Mesendoderm (in vitro differentiated cells): ENCODE measurements at places on chromosomes 6 and 20.

- H3K36me3 ChIP-seq = no peaks in the 10 kb centered on the region
- no peaks in the 10 kb centered on the region for H3K27me3 ChIP-seq
- no peak overlapping the region for H3K4me3 ChIP-seq
- DNase-seq = no peak
- H3K4me1 ChIP-seq = peaks cover 4% of the 10 kb centered on the region
Measured at GRCh38 chr6:33628401-33628964, 7.4 kb downstream of the ITPR3 start.

- no peaks in the 10 kb centered on the region for H3K36me3 ChIP-seq
- H3K27me3 ChIP-seq = no peaks in the 10 kb centered on the region
- H3K4me3 ChIP-seq = no peak overlapping the region
- peaks cover 4% of the 10 kb centered on the region for H3K4me1 ChIP-seq
- DNase-seq = peak; percentile 78
Measured at GRCh38 chr6:12815884-12816600, 99.5 kb downstream of the PHACTR1 start.

DNA sequence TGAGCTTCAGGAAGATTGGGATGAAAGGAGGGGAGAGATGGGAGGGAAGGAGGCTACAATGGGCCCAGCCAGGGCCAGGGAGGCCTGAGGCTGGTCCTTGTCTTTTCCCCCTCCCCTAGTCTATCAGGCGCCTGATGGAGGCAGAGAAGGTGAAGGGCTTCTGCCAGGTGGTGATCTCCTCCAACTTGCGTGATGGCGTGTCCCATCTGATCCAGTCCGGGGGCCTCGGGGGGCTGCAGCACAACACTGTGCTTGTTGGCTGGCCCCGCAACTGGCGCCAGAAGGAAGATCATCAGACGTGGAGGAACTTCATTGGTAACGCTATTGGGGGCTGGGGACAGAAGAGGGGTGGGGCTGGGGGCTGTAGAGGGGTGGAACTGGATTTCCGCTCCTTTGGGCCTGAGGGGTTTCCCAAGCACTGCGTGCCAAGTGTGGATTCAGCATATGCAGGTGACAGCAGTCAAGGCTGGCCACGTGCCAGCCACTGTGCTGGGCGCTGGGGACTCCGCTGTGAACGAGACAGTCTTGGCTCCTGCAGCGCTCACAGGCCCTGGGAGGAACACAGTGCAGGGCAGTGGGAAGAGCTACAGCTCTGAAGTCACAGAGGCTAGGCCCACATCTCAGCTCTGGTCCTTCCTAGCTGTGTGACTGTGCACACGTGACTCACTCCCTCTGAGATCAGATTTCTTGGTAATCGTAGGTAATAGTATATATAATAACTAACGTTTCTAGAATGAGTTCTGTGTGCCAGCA, 22.7 kb downstream of the SLC12A5 start:
- no peak for DNase-seq
- H3K27me3 ChIP-seq = peaks cover under 1% of the 10 kb centered on the region
- H3K36me3 ChIP-seq = no peaks in the 10 kb centered on the region
- no peak overlapping the region for H3K27ac ChIP-seq
- H3K4me1 ChIP-seq = no peaks in the 10 kb centered on the region

GRCh38 chr6:5050009-5050408, 35.1 kb upstream of the PPP1R3G start:
- H3K27ac ChIP-seq = no peak overlapping the region
- no peak for DNase-seq
- H3K27me3 ChIP-seq = no peaks in the 10 kb centered on the region
- no peaks in the 10 kb centered on the region for H3K36me3 ChIP-seq

DNA sequence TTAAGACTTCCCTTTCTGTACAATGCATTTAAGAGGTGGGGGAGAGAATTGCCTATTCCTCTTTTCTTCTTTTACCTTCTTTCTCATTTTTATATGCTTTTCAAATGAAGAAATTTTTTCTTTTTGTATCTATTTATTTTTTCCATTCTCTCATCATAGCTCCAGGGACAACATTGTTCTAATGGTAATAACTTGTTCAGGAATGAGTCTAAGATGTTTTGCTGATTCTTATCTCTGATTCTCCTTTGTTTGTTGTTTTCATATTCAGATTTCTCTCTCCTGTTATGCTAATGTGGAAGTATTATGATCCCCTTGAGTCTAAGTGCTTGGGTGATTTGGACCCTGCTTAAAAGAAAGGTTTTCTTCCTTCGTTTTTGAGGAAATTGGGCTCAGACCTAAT, 451.6 kb downstream of the CDKAL1 start:
- no peak for DNase-seq
- H3K4me3 ChIP-seq = no peak overlapping the region
- no peaks in the 10 kb centered on the region for H3K36me3 ChIP-seq
- H3K27me3 ChIP-seq = no peaks in the 10 kb centered on the region

DNA sequence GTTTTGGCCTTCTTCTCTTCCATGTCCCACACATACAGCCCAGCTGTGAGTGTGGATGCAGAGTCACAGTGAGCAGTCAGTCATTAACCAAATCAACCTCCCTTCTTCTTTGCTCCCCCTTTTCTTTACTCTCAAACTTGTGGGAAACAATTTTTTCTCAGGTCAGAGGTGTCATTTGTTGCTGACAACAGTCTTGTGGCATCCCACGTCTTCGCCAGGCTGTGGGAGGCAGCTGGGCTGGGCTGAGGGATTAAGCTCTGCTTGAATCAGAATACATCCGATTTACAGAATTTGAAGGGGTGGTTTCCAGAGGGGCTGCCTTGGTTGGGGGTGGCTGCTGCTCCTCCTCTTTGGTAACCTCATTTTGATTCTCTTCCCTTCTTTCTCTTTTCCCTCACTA, 40.5 kb downstream of the SCGN start:
- no peak overlapping the region for H3K27ac ChIP-seq
- H3K4me3 ChIP-seq = no peak overlapping the region
- H3K27me3 ChIP-seq = no peaks in the 10 kb centered on the region
- DNase-seq = peak; percentile 8

GRCh38 chr6:3329393-3330051, 70.8 kb downstream of the PSMG4 start:
- H3K4me3 ChIP-seq = no peak overlapping the region
- no peaks in the 10 kb centered on the region for H3K27me3 ChIP-seq
- H3K4me1 ChIP-seq = peaks cover 5% of the 10 kb centered on the region
- no peak overlapping the region for H3K27ac ChIP-seq
- H3K36me3 ChIP-seq = no peaks in the 10 kb centered on the region

GRCh38 chr6:3418496-3419060, 38.3 kb downstream of the SLC22A23 start:
- H3K27ac ChIP-seq = no peak overlapping the region
- H3K4me1 ChIP-seq = peaks cover 6% of the 10 kb centered on the region
- H3K4me3 ChIP-seq = no peak overlapping the region
- H3K36me3 ChIP-seq = no peaks in the 10 kb centered on the region
- DNase-seq = no peak

- H3K27me3 ChIP-seq = no peaks in the 10 kb centered on the region
- H3K4me3 ChIP-seq = no peak overlapping the region
- no peak overlapping the region for H3K27ac ChIP-seq
- H3K36me3 ChIP-seq = no peaks in the 10 kb centered on the region
Measured at GRCh38 chr6:87905101-87905641, 142.5 kb upstream of the SPACA1 start.

GRCh38 chr20:56933331-56933698, 304.2 kb downstream of the TFAP2C start:
- H3K27me3 ChIP-seq = no peaks in the 10 kb centered on the region
- no peaks in the 10 kb centered on the region for H3K36me3 ChIP-seq
- DNase-seq = no peak
- H3K4me3 ChIP-seq = no peak overlapping the region
- no peak overlapping the region for H3K27ac ChIP-seq
- H3K4me1 ChIP-seq = peaks cover 2% of the 10 kb centered on the region

DNA sequence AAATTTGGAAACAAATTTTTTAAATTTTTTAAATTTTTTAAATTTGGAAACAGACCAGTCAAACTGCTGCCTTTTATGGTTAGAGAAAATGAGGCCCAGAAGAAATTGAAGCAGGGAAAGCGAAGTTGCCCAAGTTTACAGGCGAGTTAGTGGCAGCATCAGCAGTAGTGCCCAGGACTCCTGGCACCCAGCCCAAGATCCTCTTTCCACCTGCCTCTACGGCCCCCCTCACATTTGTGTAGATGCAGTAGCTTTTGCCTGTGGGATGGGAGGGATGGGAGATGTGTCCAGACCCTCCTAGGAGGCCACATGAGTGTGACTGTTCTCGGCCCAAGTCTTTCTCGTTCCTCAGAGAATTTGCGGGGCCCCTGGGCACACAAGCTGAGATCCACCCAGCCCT, 49.8 kb downstream of the HNF4A start:
- H3K4me1 ChIP-seq = no peaks in the 10 kb centered on the region
- no peaks in the 10 kb centered on the region for H3K36me3 ChIP-seq
- H3K27me3 ChIP-seq = no peaks in the 10 kb centered on the region

GRCh38 chr6:64123761-64124633, 488.4 kb downstream of the PHF3 start:
- H3K27me3 ChIP-seq = no peaks in the 10 kb centered on the region
- H3K4me3 ChIP-seq = no peak overlapping the region
- H3K36me3 ChIP-seq = no peaks in the 10 kb centered on the region
- no peak overlapping the region for H3K27ac ChIP-seq
- no peaks in the 10 kb centered on the region for H3K4me1 ChIP-seq
- DNase-seq = no peak

- no peaks in the 10 kb centered on the region for H3K4me1 ChIP-seq
- H3K27me3 ChIP-seq = no peaks in the 10 kb centered on the region
- H3K27ac ChIP-seq = no peak overlapping the region
- no peak overlapping the region for H3K4me3 ChIP-seq
- peak; percentile 61 for DNase-seq
- H3K36me3 ChIP-seq = no peaks in the 10 kb centered on the region
Measured at GRCh38 chr20:4563534-4563933, 158.2 kb upstream of the PRND start.

DNA sequence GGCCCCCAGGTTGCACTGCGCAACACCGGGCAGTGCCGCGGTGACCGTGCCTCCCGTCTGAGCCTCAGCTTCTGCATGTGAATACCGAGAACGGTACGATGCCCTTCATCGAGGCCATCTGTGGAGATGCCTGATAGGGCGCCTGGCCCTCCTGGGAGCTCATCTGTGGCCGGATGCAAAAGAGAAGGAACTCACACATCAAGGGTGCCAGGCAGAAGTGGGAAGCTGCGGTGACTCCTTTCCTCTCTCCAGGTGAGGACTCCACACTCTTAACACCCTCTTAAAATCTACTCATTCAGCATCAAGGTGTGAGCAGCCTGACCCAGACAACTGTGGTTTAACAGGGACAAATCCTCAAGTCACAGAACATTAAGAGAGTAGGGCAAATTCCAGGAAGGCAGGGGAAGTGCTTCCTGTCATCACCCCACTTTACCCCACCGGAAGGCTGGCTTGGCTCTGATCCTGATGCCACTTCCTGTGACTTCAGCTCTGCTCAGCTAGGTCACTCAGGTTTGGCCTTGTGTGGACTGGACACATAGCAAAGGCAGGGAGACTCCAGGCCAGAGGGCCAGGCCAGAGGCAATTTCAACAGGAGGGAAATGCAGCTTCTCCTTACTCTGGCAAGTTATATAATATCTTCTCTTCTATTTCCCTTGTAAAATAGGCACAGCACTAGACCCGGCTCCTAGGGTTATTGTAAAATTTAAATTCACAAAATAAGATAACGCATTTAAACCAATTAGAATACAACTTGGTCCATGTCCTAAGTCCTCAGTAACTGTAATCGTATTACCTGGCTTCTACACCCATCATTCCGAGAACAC, 69.4 kb downstream of the CPNE5 start:
- peak; percentile 31 for DNase-seq
- H3K27ac ChIP-seq = no peak overlapping the region

DNA sequence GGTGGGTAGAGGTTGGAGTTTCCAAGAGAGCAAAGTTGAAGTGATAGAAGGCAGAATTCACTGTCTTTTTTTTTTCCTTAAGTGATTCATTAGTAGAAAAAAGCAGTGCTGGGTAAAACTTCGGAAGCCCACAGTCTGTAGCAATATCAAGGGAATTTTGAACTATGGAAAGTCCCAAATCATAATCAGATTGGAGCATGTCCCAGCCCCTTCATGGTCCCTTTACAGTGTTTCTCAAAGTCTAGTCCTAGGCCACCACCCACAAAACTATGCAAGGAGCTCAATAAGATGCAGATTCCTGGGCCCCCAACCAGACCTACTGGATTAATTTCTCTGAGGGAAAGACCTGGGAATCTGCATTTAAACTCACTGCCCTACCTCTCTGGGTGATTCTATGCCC, 22.6 kb downstream of the NEDD9 start:
- DNase-seq = no peak
- no peak overlapping the region for H3K4me3 ChIP-seq
- peaks cover 10% of the 10 kb centered on the region for H3K4me1 ChIP-seq
- no peaks in the 10 kb centered on the region for H3K27me3 ChIP-seq
- H3K36me3 ChIP-seq = peaks cover 3% of the 10 kb centered on the region
- H3K27ac ChIP-seq = no peak overlapping the region

GRCh38 chr6:13377054-13377758, 48.9 kb upstream of the TBC1D7 start:
- H3K27ac ChIP-seq = no peak overlapping the region
- no peak overlapping the region for H3K4me3 ChIP-seq
- no peaks in the 10 kb centered on the region for H3K27me3 ChIP-seq
- peaks cover 1% of the 10 kb centered on the region for H3K4me1 ChIP-seq

- no peaks in the 10 kb centered on the region for H3K27me3 ChIP-seq
- DNase-seq = no peak
- H3K4me1 ChIP-seq = no peaks in the 10 kb centered on the region
Measured at GRCh38 chr6:77548190-77548589, 84.9 kb upstream of the HTR1B start.

- DNase-seq = peak; percentile 80
- H3K27ac ChIP-seq = peak overlapping the region; percentile 81
- H3K4me1 ChIP-seq = no peaks in the 10 kb centered on the region
- no peaks in the 10 kb centered on the region for H3K27me3 ChIP-seq
Measured at GRCh38 chr6:162409741-162410691, 317.6 kb downstream of the PRKN start.

DNA sequence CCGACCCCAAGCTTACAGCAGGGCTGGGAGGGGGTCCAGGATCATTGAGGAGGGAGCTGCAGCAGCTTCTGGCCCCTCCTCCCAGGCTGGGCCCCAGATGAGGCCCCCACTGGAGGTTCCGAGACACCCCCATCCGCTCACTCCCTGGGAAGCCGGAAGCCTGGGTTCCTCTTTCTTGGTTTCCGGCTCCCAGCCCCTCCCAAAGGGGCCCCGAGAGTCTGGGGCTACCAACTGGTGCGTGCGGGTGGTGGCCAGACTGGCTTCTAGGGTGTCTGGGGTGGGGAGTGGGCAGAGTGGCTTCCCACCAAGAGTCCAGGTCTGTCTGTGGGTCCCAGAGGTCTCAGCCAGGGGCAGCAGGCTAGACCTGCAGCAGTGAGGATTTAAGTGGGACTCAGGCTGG, 2.2 kb downstream of the RGS19 start:
- H3K4me1 ChIP-seq = no peaks in the 10 kb centered on the region
- H3K27ac ChIP-seq = no peak overlapping the region
- H3K27me3 ChIP-seq = no peaks in the 10 kb centered on the region
